Activated naive CD4-positive, alpha-beta T cell treated with anti-CD3 and anti-CD28 coated beads, Interleukin-2, amount 50 U/mL, for 16 hours (primary cell): ENCODE measurements at places on chromosomes 4 and X.

DNA sequence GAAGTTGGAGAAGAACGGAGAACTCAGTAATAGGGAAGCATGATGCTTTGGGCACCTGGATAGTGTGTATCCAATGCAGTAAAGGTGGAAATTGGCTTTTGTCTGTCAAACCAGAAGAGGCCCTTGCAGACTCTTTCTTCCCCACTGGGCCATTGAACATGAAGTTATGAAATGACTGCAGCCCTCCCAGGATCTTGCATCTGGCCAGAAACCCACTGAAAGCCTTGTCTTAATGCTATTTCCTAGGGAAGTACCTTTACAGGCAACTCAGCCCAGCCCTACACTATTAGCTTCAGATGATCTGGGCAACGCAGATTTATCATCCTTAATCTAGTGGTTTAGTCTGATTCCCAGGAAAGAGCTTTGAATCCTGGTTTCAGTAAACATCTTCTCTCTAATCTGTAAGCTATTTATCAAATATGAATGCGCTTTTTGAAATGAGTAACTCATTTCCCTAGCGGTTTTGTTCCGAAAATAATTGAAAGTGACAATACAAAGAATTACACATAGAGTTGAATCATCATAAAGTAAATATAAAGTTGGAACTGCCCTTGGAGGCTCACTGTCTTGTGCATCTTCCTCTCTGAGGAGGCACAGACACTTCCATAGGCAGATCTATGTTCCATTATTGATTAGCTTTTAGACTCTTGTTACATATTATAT, 464.1 kb downstream of the IDS start:
- DNase-seq, result no peak

- DNase-seq, result no peak
These were observed 7.1 kb downstream of the SLC25A31 start for GRCh38 chr4:127737295-127737694.

DNA sequence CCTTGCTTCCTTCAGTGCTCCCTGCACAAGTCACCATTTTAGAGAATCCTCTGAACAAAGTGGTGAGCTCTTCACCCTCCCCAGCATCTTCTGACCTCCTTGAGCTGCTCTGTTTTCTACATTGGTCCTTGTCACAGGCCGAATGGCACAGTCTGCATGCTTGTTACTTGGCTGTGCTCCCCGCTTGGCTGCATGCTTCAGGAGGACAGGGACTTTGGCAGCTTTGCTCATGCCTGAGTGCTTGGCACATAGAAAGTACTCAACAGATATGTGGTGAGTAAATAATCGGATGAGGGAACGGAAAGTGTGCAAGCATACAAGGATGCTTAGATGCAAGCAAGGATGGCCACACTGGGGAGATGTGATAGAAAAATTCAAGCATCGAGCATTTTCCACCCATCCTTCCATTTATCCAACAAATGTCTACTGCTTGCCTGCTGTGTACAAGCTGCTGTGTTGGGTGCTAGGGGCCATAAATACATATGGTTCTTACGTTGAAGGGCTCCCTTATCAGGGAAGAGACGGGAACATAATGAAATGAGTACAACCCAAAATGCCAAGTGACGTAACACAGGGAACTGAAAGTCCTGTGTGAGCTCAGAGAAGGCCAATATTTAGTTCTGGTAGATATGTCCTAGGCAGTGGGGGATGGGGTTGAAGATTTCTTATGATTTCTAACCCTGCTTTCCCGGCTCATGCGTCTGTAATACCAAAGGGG, 31.2 kb downstream of the SLC2A9 start:
- no peak for DNase-seq

GRCh38 chr4:173398779-173399415, at the start of gene SCRG1:
TSS of gene SCRG1 (minus strand) at chr4:173399116. CDS start at chr4:173391414, 7,702 bp downstream.
- no peak for DNase-seq

DNA sequence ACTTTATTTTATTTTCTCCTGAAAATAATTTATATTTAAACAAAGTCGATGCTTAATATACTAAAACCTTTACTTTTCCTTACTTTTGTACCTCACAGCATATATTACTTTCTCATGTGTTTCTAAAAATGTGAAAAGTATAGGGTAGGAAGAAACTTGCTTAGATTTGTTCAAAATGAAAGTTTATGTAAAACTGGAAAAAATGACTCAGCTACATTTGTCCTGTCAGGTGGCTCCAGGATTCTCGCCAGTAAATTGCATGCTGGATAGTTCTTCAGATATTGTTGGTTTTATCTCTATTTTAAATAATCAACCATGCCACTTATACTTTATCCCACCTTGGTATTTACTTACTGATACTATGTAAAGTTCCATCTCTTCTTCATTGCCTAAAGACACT, 159.2 kb upstream of the NDST4 start:
- DNase-seq, result no peak

- no peak for DNase-seq
These were observed 52.4 kb downstream of the ANOS1 start for GRCh38 chrX:8679550-8679949.

DNA sequence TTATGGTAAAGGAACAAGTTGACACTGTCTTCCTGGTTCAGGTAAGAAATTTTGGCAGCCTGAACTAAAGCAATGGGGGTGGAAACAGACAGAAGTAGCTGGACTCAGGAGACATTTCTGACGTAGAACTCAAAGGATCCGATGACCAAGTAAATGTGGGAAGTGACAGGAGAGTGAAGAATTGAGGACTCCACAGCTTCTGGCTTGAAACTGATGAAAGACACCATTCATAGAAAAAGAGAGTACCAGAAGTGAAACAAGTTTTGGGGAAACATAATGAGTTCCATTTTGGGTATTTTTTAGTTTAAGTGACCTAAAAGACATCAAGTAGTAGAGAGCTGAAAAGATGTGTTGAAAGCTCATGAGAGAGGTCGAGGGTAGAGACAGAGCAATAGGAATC, 5.7 kb downstream of the FAM120C start:
- no peak for DNase-seq

DNA sequence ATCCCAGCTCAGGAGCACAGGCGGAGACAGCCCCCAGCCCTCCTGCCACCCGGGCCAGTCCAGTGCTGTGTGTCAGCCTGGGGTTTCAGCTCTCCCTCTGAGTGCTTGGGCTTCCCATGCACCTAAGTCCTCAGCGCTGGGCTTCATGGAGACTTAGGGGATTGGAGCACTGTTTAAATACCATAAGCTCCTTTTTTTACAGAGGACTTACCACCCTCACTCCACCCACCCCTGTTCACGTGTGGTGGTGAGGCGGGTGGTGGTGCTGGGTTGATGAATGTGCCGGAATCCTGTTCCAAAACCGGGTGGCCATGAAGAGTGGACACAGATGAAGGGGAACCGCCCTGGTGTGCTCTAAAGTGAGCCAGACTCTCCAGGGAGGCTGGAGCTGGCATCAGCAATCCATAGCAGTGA, 66.9 kb downstream of the PSAPL1 start:
- DNase-seq, result no peak

DNA sequence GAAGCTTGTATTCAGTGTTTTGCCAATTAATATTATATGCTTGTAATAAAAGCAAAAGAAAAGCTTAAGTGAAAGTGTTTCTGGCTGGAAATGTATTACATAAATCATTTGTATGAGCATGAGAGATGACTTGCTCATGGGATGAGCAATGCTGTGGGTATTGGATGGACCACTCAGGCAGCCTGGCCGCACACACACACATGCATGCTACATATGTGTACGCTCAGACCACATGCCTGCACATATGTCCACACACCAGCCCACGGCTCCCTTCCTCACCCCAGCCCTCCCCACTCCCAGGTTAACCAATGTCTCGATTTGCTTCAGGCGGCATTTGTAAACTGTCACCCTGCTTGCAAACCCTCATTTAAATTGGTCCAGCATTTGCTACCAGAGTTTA, 55.9 kb downstream of the CPLX1 start:
- DNase-seq, result no peak

- no peak for DNase-seq
These were observed 2442.0 kb downstream of the PCDH7 start for GRCh38 chr4:33162122-33162521.

DNA sequence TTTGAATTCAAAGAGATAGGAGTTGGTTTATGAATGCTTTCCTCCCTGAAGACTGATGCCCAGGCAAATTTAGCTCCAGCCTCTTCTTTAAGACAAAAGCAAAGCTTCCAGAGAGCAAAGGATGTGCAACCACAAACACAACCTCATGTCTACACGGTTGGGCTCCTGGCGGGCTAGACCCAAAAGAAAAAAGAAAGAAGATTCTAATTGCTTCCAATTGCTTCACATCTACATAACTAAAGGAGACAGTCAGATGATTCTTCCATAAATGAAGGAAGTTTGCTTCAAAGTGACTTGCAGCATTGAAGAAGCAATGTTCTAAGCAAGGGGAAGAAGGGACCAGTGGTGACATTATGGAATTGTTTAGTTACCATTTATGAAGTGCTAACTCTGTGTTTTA, 1603.0 kb upstream of the TENM3 start:
- DNase-seq, result no peak

DNA sequence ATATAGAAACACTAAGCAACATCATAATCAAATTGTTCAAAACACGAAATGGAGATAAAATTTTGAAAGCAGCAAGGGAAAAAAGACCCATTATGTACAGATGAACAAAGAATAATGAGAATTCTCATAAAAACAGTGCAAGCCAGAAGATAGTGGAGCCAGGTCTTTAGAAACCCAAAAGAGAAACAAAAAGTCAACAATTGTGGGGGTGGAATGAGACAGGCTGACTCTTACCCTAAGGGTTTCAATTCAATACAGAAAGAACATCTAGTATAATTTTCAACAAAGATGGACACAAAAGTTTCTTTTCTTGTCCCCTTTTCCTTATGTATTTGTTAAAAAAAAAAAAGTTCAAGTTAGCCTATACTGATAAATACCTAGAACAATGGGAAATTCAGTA, 34.0 kb upstream of the MAGEB2 start:
- DNase-seq, result no peak

GRCh38 chr4:38150766-38151165, 190.6 kb downstream of the PTTG2 start:
- no peak for DNase-seq

DNA sequence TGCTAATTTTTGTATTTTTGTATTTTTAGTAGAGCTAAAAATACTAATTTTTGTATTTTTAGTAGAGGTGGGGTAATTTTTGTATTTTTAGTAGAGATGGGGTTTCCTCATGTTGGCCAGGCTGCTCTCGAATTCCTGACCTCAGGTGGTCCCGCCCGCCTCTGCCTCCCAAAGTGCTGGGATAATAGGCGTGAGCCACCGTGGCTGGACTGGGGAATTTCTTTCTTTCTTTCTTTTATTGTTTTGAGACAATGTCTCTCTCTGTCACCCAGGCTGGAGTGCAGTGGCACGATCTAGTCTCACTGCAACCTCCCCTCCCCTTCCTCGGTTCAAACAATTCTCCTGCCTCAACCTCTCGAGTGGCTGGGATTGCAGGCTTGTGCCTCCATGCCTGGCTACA, 83.0 kb downstream of the FAM193A start:
- DNase-seq, result no peak

- DNase-seq, result no peak
These were observed 764.4 kb upstream of the PCDH10 start for GRCh38 chr4:132384709-132385108.

- no peak for DNase-seq
These were observed 472.2 kb upstream of the KLHL4 start for GRCh38 chrX:87045352-87045751.

GRCh38 chr4:42470023-42470422, 72.7 kb downstream of the SHISA3 start:
- no peak for DNase-seq

DNA sequence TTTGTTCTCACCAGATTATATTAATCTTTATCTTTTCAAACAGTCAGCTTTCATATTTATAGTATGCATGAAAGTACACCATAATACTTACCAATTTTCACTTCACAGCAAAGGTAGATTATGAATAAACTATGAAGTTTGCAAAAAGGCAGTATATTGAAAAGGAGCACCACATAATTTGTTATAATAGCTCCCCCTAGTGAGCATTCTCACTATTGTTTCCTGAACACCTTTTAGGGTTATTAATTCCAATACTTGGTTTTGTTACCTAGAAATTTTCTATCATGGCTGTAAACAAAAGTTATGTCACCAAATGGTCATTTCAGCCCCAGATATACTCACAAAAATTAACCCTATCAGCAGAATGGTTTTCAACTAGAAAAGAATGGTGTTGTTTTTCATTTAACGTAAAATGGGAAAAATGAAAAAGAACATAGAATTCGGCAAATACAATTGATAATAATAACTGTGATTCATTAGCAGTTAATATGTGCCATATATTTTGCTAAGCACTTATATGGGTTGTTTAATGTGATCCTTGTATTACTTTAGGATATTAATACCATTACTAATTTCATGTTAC, 30.2 kb upstream of the NKX6-1 start:
- no peak for DNase-seq

DNA sequence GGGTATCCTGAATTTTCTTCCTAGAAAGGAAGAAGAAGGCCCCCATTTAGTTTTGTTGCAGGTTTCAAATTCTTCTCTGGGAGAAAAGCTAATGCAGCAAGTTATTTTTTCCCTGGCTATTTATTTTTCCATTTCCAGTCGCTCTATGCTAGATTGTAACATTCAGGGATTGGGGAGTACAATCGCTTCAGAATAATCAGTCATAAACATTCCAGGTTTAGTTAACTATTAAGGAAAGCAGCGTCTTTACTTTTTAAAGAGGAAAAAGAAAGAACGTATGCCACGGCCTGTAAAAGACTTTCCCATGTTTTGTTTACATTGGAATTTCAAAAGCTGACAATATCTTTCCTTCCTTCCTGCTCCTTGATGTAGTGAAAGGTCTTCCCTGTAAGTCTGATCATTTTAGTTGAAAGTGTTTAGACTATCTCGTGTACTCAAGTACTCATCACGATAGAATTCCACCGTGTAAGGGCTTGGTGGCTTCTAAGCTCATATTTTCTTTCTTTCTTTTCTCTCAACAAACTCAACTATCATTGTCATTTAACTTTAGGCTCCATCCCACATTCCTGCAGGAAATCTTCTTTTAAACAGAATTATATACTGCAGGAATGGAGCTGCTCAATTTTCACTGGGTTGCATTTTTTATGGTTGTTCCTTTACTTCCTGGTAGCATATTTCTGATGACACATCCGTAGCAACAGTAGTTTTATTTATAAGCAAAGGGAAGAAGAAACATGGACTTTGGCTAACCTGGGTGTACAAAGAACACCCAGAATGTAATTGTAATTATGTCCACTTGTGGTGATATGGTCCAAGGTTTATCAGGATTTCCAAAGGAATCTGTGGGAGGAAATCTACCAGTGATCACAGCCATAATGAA, 213.1 kb upstream of the FAT1 start:
- no peak for DNase-seq
